ENCODE measurements at places on chromosomes 1 and 21. TPM values are rescaled to one million over a fixed set of nuclear protein-coding genes. Genes with fewer than 3 reads are reported as not detected.

Gene CR1L
- not detected for total RNA-seq

Gene LHX8
- total RNA-seq: not detected

Gene ENAH
- total RNA-seq: 48.3 TPM

Gene RGSL1
- total RNA-seq: not detected

Gene FAM72B
- 2.5 TPM for total RNA-seq

Gene CYP4A22
- total RNA-seq: not detected

Gene ARHGAP30
- total RNA-seq: not detected

Gene PGLYRP3
- 0.34 TPM for total RNA-seq

Gene FLG2
- total RNA-seq: not detected

Gene NBPF8
- 9.1 TPM for total RNA-seq

Gene IGSF9
- 6.2 TPM for total RNA-seq

Gene GJA8
- total RNA-seq: not detected

Gene CD52
- 0.55 TPM for total RNA-seq

Gene OR2L5
- not detected for total RNA-seq

Gene SPRR1A
- total RNA-seq: not detected

Gene SPRR2F
- not detected for total RNA-seq

Gene TRAPPC3
- 142 TPM for total RNA-seq

Gene OR6K3
- total RNA-seq: not detected

Data from hair follicular keratinocyte (primary cell).